ENCODE measurements at places on chromosomes 3 and 15.

- no peak for DNase-seq
Observed at GRCh38 chr15:52567871-52568600, 794 bp downstream of the ARPP19 start.

DNA sequence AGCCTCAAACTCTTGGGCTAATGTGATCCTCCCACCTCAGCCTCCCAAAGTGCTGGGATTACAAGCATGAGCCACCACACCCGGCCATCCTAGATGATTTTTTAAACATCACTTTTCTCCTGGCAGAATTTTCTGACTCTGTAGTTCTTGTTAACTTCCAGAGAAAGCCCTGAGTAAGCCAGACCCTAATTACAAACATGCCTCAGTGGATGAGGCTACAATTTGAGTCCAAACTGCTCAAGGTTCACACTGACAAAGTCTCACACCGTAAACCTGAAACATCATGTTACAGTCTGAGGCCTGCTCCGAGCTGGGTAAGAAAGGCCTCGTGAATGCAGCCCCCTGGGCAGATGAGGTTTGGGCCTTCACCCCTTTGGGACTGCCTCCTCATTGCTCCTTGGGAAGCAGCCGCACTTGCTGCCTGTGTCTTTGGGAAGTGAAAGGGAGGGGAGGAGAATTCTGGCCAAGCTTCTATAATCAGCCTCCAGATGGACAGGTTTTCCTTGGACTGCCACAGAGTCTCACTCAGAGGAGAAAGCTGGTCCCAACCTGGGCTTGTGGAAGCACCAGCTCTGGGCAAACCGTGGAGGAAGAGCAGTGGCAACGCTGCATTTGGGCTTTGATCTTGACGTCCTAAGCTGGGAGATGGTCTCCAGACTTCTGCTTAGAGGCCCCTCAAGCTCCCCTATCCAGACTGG, 46.0 kb downstream of the CA12 start:
- no peak for DNase-seq

- no peak for DNase-seq
Observed at GRCh38 chr3:132661101-132661500, 972 bp downstream of the UBA5 start.

- DNase-seq: no peak
Observed at GRCh38 chr15:79378394-79379109, 53.6 kb upstream of the MINAR1 start.

DNA sequence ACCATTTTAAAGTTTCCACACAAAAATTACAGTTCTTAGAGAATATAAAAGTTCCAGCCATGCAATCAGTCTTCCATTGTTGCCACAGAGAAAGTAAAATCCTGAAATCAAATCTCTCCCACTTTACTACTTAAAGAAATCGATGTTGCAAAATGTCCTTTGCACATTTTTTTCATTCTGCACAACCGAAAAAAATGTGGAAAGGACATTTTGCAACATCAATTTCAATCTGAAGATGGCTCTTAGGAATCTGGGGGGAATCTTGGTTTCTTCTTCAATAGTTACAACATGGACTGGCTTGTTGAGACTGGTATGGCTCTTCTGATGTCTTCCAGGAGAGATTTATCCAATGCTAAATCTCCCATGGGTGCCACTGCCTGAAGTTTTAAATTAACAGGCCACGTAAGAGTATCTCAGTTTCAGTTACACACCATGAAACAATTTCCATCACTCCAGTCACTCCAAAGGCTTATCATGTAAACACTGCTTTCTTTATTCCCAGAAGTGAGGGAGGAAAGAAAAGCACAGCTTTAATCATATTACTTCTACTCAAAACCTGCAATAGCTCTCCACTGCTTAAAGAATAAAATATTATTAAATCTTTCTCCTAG, 55.8 kb upstream of the CTNNB1 start:
- no peak for DNase-seq

- no peak for DNase-seq
Observed at GRCh38 chr3:31724116-31724515, 191.4 kb downstream of the STT3B start.

- DNase-seq: no peak
Observed at GRCh38 chr3:175270198-175270837, 411.2 kb downstream of the NAALADL2 start.

DNA sequence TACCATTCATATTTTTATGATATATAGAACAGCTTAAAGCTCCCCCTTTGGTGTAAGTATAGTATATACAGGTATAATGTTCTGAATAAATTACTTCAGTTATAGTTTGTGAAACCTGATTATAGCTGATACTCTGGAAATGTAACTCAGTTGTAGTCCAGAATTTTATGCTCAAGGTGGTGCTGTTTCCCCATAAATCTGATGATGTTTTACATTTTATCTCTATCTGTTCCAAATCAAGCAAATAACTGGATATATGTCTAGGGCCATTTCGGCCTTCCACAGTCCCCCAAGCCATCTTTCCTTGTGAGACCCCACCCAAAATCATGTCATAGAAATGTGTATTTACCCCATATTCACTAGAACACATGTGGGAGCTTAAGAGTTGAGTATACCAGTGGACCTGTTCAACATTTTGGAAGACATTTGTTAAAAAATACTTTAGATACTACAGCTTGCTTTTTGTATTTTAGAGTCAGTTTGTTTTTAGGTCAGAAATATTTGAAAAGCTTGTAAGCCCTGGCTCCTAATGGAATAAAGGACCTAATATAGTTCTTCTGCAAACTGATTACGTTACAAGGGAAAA, 107.1 kb downstream of the ATG7 start:
- DNase-seq: no peak

Measured in activated CD4-positive, alpha-beta T cell treated with anti-CD3 and anti-CD28 coated beads for 24 hours (primary cell).